D341Med (cell line): ENCODE measurements at places on chromosomes 7 and 10.

- no peak for DNase-seq
These were observed 355.3 kb downstream of the FGFR2 start for GRCh38 chr10:121242741-121243608.

DNA sequence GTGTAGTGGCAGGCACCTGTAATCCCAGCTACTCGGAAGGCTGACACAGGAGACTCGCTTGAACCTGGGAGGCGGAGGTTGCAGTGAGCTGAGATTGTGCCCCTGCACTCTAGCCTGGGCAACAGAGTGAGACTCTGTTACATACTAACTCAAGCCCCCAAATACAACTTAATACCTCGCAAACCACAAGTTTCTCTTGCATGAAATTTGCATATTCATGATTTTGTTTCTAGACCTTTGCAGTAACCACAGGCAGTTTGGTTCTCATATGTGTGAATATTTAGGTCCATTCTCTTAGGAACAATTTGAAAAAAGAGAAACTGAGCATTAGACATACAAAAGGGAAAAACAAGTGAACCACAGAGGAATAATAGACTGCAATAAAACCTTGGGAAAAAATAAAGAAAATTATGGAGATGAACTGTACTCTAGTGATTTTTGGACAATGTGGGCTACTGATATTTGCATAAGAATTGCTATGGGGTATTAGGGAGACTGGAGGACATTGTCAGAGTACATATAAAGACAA is 77.0 kb downstream of the ZNF277 start:
- no peak for DNase-seq

DNA sequence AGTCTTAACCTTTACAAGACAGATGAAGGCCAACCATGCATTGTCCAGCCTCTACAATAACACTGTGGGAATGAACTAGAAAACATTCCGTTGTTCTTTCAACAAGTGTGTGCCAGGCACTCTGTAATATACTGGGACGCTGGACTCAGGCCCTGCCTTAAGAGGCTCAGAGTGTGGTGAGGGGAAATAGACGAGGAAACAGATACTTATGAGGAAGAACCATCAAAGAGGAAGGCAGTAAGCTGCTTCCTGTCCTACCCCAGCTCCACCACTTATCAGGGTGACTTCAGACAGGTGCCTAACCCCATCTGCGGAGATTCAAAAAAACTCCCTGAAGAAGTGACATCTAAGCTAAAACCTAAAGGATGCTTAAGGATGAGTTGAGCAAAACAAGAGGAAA is 8.9 kb upstream of the TRIM8 start:
- no peak for DNase-seq

- DNase-seq = no peak
These were observed 56.3 kb upstream of the FAM3C start for GRCh38 chr7:121452389-121452788.

DNA sequence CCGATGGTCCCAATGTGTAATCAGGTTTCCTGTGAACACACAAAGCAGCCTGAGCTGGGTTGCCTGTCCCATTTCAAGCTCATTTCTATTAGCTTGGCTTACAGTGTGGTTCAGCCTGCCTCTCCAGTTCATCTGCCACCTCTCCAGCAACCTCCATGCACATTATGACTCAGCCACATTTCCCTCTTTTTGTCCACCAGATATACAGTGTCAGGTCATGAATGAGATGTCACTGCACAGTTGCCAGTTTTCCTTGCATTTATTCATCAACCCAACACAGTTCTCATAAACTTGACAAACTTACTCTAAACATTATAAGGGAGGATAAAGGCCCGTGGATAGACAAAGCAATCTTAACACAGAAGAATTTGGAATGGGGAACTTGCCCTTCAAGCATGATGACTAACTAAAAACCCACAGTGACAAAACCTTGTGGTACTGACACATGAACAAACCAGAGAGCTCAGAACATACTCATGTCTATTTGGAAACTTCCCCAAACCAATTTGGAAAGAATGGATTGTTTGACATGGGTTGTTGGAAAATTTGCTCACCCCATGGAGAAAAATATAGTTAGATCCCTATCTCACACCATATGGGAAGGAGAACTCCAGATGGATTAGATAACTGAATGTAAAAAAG is 2.5 kb upstream of the CFAP58 start:
- no peak for DNase-seq

DNA sequence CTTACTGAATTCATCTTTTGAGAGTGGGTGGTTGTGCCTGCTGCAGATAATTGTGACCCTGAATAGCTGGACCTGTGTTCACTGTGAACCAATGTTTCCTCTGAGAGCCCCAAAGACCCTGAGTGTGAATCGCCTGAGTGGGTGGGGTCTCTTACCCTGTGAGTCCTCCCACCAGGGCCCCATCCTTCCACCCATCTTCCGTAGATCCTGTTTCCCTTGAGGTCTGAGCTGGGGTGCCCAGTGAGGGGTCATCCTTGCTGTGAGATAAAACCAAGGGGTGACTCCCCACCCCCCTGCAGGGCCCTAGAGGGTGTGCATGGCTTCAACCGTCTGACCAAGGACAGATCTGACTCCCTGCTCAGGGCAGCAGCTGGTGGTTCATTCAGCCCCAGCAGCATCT is 78.0 kb upstream of the ZNF479 start:
- no peak for DNase-seq

GRCh38 chr7:34539003-34539402 is 119.0 kb upstream of the NPSR1 start:
- DNase-seq = no peak

- no peak for DNase-seq
These were observed 28.1 kb upstream of the SH2D4B start for GRCh38 chr10:80509403-80510161.

DNA sequence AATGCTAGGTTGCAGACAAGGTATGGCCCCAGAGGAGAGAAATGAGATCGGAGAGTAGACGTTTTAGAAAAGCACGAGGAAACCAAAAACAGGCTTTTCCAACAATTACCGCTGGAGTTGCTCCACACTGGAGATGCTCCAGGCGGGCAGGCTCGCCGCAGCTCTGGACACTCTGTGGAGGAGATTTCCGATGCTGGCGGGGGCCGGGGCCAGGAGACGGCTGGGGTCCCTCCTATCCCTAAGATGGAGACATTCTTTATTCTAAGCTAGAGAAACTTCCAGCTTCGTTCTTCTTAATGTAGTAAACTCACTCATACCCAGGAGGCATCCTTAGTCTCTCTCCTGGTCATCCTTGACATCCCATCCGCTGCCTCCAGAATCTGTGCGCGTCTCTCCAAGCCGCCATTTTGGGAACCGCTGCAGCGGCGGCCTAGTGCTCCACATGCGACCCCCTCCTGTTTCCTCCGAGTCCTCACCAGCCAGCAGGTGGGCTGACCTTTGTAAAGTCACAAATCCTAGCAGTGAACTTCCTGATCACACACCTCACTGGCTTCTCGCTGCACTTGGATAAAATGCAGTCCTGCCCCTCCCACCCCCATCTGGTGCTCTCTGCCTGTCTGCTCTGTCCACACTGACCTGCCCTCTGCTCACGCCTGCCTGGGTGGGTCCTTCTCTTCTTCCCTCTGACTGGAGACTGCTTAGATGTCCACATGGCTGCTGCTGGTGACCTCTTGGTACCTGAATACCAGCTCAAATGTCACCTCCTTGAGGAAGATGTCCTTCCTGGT is 11.9 kb downstream of the PYROXD2 start:
- no peak for DNase-seq

GRCh38 chr7:29754874-29755490 is 51.3 kb upstream of the WIPF3 start:
- DNase-seq = no peak

DNA sequence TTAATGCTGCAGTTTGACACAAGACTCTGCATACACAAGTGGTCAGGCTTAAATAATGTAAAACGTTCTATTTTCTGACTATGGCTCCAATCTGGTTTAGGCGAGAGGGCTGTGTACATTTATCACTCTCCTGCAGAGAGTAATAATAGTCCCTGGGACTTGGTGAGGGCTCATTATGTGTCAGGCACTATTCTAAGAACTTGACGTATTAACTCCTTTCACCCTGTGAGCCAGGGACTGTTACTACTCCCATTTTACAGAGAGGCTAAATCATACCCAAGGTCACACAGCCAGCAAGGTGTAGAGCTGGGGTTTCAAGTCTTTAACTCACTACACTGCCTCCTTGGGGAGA is 187.2 kb upstream of the LYZL2 start:
- DNase-seq = no peak

- no peak for DNase-seq
These were observed 129.9 kb downstream of the DOCK4 start for GRCh38 chr7:112076324-112076723.

- DNase-seq = peak; percentile 76
These were observed 842 bp upstream of the SKIDA1 start for GRCh38 chr10:21526188-21526859.

- DNase-seq = peak; percentile 86
These were observed 304.1 kb upstream of the COBL start for GRCh38 chr7:51620706-51621105.

- DNase-seq = no peak
These were observed 9.8 kb upstream of the PAX2 start for GRCh38 chr10:100735337-100736143.

- no peak for DNase-seq
These were observed 232.5 kb downstream of the SKIDA1 start for GRCh38 chr10:21292763-21293517.

GRCh38 chr7:148856891-148857290 is 27.2 kb downstream of the EZH2 start:
- DNase-seq = no peak

GRCh38 chr10:80518143-80518806 is 19.4 kb upstream of the SH2D4B start:
- no peak for DNase-seq

GRCh38 chr7:131094685-131095084 is 233.0 kb upstream of the MKLN1 start:
- no peak for DNase-seq

DNA sequence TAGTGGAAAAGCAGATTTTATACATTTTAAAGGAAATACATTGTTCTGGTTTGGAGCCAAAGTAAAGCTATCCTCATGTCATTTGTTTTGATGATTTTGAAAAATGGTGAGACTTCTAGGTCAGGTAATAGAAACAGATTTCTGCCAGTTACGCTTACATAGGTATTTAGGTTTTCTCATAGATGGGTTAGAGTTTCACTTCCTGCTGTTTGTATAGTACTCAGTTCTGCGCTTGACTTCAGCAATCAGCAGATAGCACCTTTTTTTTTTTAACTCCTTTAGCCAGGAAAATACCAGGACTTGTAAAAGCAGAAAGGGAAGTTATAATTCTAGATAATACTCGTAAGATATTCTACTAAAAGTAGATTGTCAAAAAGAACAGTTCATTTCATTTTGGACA is 209.8 kb upstream of the POM121L12 start:
- DNase-seq = no peak

DNA sequence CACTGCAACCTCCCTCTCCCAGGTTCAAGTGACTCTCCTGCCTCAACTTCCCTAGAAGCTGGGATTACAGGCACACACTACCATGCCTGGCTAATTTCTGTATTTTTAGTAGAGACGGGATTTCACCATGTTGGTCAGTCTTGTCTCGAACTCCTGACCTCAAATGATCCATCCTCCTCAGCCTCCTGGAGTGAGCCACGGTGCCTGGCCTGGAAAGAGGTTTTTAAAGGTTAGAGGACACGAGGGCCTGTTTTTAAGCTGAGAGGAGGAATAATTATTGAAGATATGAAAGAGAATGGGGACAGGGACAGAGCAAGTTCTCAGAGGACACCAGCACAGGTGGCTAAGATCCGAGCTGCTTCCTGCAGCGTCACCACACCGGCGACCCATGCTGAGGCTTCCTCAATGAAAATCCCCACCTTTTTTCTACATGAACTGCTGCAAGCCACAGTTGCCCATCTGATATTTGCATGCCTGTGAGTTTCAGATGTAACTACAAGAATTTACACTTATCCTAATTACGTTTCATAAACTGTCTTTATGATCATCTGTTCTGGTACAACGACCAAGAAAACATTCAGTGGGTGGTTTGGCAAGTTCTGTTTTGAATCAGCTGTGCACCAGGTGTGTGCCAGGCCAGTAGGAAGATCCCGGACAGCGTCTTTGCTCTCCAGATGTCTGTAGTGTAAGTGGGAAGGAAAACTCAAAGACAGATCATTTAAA is 76.0 kb downstream of the HIP1 start:
- no peak for DNase-seq

GRCh38 chr7:130384841-130385599 is 4.7 kb downstream of the CPA1 start:
- no peak for DNase-seq

- no peak for DNase-seq
These were observed 193.2 kb downstream of the GALNT17 start for GRCh38 chr7:71325151-71325550.
